CD4-positive, alpha-beta T cell treated with Interleukin-4 for 4 hours (primary cell): ENCODE measurements at places on chromosomes 2 and 18.

- no peak for DNase-seq
These were observed 67.5 kb downstream of the CDH20 start for GRCh38 chr18:61400716-61401115.

DNA sequence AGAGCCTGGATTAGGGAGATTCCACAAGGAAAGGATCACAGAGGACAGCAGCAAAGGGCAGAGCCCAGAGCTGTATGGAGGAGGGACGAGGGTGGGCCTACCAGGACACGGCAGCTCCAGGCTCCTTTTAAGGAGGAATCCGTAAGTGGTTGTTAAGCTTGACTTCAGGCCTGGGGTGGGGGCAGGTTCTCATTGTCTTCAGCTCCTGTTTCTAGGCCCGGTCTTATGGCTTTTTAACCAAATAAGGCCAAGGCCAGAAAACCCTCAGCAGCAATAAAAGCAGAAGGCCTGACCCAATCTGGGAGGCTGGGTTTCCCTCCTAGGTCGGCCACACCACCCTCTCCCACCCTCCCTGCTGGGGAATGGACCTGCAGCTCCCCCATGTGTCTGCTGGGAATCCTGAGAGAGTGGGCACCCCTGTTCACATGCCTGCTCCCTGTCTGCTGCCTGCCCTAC lies 111.2 kb downstream of the PLB1 start:
- no peak for DNase-seq

- peak; percentile 53 for DNase-seq
These were observed 149.1 kb downstream of the UBE2E3 start for GRCh38 chr2:181129364-181130056.

DNA sequence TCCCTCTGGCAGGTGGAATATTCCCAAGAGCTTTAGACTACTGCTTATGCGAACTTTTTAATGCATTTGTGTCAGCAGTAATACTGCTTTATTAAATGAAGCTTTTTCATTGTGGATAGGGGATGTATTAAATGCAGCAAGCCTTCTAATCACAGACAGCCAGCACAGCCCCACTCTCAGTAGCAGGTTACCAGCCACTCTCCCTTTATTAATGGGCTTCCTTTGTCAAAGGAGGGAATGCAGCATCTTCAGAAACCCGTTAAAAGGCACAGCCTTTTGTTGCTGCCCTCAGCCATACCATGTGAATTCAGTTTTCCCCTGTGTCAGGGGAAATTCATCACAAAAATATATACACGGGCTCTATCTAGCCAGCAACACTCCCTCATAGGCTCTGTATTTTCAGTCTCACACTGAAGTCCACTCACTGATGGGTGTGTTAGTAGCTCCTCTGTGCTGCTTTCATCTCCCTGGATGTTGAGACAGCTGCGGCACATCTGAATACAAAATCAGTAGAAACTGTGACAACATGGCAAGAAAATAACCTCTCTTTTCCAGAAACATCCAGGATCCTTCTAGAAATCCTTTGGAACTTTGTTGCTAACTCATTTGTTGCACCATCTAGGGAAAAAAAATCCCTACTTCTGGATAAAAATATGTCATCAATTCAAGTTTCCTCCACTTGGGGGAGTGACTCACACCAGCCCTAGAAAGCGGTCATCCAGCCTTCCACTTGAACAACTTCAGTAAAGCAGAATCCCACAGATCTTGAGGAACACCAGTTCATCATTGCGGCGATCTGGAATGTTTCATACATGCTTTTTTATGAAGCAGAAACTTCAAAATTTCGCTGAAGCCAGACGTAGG lies 48.4 kb downstream of the LRRTM1 start:
- no peak for DNase-seq

- DNase-seq: no peak
These were observed 471.1 kb upstream of the MEX3C start for GRCh38 chr18:51668607-51669006.

GRCh38 chr2:7994397-7994951 lies 687.4 kb upstream of the ID2 start:
- DNase-seq: no peak

DNA sequence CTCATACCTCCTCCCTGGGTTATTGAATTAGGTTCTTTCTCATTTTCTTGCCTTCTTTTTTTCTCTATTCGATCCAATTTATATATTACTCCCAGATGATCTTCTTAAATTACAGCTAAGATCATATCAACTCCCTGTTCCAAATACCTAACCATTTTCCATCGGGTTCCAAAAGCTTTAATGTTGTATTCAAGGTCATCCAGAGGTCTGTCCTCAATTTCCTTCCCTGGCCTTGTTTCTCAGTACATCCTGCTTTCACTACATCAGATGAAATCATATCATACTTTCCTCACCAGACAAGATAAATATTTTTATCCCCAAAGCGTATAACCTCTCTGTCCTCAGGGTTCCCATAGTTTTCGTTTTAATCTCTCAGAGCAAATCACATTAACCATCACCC lies 36.3 kb upstream of the GREB1L start:
- DNase-seq: no peak

DNA sequence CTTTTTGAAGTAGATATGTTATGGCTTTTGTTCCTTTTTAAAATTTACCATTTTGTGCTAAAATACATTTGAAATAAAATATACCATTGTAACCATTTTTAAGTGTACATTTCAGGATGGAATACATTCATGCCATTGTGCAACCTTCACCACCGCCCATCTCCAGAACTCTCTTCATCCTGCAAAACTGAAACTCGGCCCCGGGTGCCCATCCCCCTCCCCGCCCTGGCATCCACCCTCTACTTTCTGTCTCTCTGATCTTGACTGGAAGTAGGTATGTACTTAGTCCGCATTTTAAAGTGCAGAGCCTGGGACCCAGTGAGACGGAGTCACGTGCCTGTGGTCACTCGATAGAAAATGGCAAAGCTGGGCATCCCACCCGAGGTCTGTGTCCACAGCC lies 45.6 kb downstream of the DIPK1C start:
- no peak for DNase-seq
